Activated effector memory CD4-positive, alpha-beta T cell treated with Interleukin-2 at 50 U/mL for 16 hours (primary cell): ENCODE measurements at places on chromosomes 5 and 9.

DNA sequence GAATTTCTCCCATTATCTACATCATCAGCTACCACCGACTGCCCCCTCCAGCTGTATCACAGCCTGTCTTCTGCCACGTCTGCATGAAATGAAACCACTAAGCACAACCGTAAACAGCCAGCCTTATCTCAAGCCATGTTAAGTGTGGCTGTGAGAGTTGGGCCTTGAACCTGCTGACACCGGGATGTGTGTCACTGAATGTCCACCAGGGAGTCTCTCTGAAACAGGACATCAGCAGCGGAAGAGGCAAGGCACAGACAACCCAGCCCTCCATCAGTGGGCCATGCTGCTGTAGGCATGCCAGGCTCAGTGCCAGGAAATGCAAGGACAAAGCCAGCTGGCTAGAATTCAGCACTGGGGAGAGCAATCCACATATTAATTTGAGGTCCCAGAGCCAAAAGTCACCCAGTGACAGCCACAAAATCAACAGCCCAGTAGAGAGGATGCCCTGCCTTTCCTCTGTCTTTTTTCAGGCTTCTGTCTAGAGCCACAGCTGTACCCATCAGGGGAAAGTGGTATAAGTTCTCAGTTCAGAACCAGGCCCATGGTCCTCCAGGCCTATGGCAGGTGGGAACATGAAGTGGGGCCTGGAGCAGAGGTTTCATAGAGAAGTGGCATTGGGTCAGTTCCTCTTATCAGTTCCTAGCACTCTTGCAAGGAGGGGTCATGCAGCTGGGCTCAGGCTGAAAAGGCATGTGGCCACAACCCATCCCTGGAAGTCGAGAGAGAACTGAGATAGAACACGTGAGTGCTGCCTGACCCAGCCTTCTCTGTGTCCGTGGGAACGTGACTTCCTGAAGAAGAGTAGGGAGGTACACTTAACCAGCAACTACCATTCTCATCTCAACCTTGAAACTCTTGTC lies 199.4 kb downstream of the ESM1 start:
- DNase-seq = no peak

- no peak for DNase-seq
These were observed 2.8 kb downstream of the SHC3 start for GRCh38 chr9:89175828-89176261.

DNA sequence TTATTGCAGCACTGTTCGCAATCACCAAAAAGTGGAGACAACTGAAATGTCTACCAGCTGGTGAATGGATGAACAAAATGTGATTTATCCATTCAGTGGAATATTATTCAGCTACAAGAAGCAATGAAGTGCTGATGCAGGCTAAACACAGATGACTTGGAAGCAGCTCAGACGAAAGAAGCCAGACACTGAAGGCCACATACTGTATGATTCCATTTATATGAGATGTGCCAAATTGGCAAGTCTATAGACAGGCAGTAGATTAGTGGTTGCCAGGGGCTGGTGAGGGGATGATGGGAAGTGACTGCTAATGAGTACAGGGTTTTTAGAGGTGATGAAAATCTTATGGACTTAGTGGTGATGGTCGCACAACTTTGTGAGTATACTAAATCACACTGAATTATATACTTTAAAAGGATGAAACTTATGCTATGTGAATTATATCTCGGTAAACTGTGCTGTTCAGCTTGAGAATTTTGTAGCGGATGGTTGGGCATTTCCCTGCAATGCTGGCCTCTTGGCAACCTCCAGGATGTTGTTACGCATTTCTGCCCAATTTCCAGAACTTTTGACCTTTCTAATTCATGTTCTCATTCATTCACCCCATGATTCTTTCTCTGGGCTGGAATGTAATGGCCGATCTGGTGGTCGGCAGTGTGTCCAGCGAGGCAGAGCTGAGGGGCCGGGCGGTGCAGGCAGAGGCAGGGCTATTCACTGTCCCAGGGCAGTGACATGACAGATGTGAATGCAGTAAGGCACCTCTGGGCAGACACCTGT lies 22.0 kb upstream of the WNK2 start:
- no peak for DNase-seq

GRCh38 chr9:37300620-37301019 lies 121.9 kb upstream of the GRHPR start:
- DNase-seq = no peak

GRCh38 chr9:90062982-90063381 lies 458.2 kb downstream of the GADD45G start:
- DNase-seq = no peak

DNA sequence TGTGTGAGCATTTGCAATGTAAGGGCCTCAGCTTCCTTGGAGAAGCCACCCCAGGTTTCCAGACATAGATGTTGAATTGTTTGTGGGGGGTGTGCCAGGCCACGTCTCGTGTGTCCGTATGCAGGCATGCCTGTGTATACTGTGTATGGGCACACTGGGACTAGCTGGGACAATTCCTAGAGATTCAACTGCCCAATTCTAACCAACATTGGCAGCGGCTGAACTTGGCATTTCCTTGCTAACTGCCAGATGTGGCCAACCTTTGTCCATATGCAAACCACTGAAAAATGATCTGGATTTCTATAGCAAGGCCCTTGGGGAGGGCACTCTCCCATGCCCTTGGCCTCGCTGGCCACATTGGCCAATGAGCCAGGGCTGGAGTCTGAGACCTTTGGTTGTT lies 50.3 kb downstream of the SAR1B start:
- DNase-seq = no peak

DNA sequence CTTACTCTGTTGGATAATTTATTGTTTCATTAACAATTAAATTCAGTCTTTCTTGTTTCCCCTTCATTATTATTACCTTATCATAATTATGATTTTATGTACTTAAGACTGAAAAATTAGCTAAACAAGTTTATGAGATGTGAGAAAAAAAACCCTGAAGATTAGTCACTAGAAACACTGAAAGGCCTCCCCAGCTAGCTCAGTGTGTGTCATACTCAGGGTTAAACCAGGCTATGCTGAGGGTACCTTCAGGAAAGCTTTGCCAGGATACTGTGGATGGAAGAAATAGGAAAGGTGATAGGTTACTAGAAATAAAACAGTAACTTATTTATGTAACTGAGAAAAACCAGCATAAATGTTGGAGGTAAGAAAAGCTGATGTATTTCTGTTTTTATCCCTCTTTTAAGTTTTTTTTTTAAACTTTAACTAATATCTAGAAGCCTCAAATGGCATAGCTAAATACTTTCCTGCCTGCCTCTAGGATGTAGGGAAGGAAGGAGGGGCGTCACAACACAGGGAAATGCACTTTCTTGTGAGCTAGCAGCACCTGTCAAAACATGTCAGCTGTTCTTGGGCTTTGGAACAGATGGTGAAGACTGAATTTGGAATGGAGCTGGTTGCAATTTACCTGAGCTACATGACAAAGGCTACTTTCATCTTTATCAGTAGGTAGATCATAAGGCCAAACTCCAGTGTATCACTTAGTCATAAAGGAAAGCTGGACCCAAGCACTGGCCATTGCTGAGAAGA lies 24.2 kb downstream of the NMRK1 start:
- DNase-seq = no peak

- DNase-seq = no peak
These were observed 25.9 kb upstream of the PTAR1 start for GRCh38 chr9:69785757-69786156.

GRCh38 chr9:107260437-107261081 lies 22.5 kb upstream of the RAD23B start:
- DNase-seq = no peak

DNA sequence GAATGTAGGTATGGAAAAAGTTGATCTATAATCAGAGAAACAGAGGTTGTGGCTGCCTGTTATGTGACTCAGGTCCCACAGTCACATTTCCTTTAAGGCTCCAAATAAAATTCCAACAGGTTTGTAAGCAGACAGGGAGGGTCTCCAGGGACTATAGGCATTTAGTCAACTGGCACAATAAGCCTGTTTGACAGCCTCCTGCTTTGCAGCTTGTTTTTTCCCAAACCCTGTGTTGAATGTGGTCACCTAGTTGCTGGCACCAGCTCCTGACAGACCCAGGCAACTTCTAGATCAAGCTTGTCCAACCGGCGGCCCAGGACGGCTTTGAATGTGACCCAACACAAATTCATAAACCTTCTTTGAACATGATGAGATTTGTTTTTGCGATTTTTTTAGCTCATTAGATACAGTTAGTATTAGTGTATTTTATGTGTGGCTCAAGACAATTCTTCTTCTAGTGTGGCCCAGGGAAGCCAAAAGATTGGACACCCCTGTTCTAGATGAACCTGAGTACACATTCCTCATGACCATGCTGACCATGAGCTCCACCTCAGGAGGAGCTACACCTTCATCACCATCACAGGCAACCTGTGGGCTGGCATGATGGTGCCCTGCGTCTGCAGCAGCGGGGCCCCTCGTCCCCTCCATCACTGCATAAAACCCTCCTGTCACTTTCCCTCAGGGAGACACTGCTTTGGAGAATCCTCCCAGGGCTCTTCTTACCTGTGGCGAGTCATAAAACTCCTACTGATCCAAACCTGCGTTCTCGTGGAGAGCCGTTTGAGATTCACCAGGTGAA lies 15.7 kb upstream of the GRHPR start:
- DNase-seq = no peak

GRCh38 chr9:82645600-82645999 lies 417.3 kb downstream of the RASEF start:
- no peak for DNase-seq

DNA sequence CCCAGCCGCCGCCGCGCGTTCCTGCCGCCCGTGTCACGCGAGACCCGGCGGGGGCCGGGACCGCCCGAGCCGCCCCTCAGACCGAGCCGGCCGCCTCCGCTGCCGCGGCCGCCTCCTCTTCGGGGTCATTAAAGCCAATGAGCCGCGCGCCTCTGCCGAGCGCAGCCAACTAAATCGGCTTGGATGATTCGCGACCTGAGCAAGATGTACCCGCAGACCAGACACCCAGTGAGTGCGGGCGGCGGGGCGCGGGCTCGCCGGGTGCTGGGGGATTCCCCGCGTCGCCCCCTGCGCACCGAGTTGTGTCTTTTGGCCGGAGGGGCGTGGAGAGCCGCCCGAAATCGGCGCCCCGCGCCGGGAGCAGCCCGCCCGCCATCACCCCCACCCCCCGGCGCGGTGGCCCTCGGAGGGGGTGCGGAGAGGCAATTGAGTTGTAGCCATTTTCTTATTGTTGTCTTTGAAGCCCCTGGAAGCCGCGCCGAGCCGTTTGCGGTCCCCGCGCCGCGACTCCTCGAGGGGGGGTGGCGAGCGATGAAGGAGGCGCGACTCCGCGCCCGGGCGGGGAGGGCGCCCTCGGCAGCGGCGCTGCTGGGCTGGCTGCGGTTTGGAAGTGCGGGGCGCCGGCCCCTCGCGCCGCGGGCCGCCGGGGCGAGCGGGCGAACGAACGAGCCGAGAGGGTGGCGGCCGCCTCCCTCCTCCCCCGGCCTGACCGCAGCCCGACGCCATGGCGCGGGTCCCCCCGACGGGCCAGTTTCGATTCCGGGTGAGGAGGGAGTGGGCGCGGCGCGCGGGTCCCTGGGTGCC lies 1.0 kb downstream of the TLE4 start:
- peak; percentile 46 for DNase-seq
